A549 treated with dexamethasone at 1 μM for 4 hours (cell line): ENCODE measurements at places on chromosomes 6 and 20. TPM values are rescaled to one million over a fixed set of nuclear protein-coding genes. Genes with fewer than 3 reads are reported as not detected.

Gene SPATS1
- not detected in 5 replicates for total RNA-seq

Gene SCGN
- total RNA-seq: 0.20 to 0.39 TPM (median 0.28 TPM) in 4 of 5 replicates, not detected in the other

Gene NKX2-4
- total RNA-seq: 0.03 TPM in 1 of 5 replicates, not detected in the others

Gene CHRNA4
- 0.28 to 1.3 TPM (median 0.61 TPM) in 5 replicates for total RNA-seq

Gene TNF
- total RNA-seq: 0.06 TPM in 1 of 5 replicates, not detected in the others

Gene IMPG1
- not detected in 5 replicates for total RNA-seq

Gene PBOV1
- total RNA-seq: not detected in 5 replicates

Gene TINAG
- total RNA-seq: 0.14 TPM in 1 of 5 replicates, not detected in the others

Gene POU5F1
- total RNA-seq: 11.8 to 22.2 TPM (median 16.0 TPM) in 5 replicates

Gene OVOL2
- total RNA-seq: 0.21 to 0.43 TPM (median 0.33 TPM) in 4 of 5 replicates, not detected in the other

Gene SMLR1
- total RNA-seq: not detected in 5 replicates

Gene ADGB
- not detected in 5 replicates for total RNA-seq

Gene TMX4
- 17.6 to 21.1 TPM (median 20.2 TPM) in 5 replicates for total RNA-seq

Gene SLC4A11
- 10.3 to 16.1 TPM (median 15.3 TPM) in 5 replicates for total RNA-seq

Gene RNF146
- 9.3 to 12.1 TPM (median 11.4 TPM) in 5 replicates for total RNA-seq

Gene SLPI
- total RNA-seq: 7.6 to 12.8 TPM (median 11.3 TPM) in 5 replicates

Gene SDCBP2
- total RNA-seq: 1.4 to 2.2 TPM (median 1.6 TPM) in 5 replicates

Gene IRF4
- 0.23 to 0.64 TPM (median 0.35 TPM) in 5 replicates for total RNA-seq

Gene SLC44A4
- 0.04 to 0.06 TPM in 2 of 5 replicates, not detected in the others for total RNA-seq

Gene LY86
- total RNA-seq: not detected in 5 replicates

Gene PRND
- 0.01 TPM in 1 of 5 replicates, not detected in the others for total RNA-seq

Gene EPHA7
- 0.07 to 0.14 TPM (median 0.11 TPM) in 5 replicates for total RNA-seq
